ENCODE measurements at places on chromosomes 1 and 21.

DNA sequence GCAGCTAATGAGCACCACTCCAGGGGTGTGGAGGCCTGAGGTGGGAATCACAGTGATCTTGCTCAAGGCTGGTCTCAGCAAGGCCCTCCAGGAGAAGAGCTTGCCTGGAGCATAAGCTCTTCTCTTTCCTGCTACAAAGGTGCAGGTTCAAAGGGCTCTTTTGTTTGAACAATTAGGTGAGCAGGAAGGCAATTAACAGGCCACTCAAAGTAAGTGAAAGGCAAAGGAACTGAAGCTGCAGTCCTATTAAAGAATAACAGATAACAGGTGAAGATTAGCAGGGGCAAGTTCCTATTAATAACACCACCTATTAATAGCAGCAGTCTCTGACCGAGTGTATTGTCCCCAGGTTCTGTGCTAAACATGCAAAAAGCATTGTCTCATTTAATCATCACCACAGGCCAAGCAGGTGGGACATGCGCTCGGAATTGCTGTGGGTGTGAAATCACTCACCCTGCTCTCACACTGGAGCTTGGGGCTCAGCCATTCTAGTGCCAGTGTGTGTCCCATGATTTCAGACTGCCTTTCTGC, 113.8 kb downstream of the RHOU start:
- DNase-seq = no peak

GRCh38 chr1:74316302-74316701, 81.1 kb downstream of the TNNI3K start:
- no peak for DNase-seq

DNA sequence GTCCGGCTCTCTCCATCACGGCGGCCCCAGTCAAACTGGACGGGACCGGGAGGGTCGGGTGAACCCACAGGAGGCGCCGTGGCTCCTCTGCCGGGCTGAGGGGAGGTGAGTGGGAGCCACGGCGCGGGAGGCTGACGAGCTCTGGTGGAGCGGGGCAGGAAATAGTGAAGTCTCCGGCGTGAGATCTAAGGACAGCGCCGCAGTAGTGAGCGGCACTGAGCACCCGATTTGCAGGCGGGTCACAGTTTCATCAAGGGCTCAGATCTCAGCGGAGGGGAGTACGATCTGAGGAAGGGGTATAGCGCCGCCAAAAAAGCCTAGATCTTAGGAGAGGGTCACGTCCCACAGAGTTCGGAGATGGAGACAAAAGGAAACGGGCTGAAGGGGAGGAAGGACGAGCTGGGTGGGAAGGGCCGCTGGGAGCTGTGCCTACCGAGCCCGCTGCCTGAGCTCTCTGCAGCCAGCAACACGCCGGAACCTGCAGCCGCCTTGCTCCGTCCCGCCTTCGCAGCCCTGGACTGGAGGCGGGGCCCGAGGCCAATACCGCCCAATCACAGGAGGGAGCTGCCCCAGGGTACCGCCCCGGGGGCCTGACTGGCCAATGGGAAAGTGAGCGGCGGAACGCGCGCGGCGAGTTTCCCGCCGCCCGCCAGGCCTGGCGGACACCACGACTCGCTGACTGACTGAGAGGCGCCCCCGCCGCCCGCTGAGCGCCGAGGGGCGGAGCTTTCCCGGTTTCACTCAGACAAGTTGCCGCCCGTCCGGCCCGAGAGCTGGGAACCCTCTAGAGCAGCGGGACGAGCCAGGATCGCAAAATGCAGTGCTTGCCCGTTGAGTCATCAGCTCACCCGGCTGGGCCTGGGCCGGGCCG, 1.9 kb downstream of the SFN start:
- DNase-seq = peak; percentile 95

GRCh38 chr1:205133287-205133686, 11.5 kb upstream of the RBBP5 start:
- no peak for DNase-seq

DNA sequence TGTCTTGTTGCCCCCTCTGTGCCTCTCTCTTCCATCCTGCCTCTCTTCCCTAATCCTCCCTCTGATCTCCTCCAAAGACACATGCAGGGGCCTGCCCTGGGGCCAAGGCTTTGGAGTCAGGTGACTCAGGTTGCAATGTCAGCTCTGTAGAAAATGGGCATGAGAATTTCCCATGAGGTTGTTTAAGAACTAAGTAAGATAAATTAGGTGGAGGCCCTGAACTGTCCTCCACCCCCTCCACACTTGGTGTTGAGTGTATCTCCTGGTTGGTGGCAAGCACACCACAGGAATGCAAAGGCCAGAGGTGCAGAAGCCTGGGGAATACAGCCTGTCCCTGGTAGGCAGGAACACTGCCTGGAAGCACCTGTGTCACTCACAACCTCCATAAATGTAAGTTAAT, 63.9 kb upstream of the GRIK3 start:
- no peak for DNase-seq

Data from stimulated activated effector memory CD8-positive, alpha-beta T cell treated with anti-CD3 and anti-CD28 coated beads, Interleukin-12 subunit alpha, Interleukin-12 subunit beta, amount 100 ng/mL, for 72 hours (primary cell).